ENCODE measurements at places on chromosomes 7 and 10.

DNA sequence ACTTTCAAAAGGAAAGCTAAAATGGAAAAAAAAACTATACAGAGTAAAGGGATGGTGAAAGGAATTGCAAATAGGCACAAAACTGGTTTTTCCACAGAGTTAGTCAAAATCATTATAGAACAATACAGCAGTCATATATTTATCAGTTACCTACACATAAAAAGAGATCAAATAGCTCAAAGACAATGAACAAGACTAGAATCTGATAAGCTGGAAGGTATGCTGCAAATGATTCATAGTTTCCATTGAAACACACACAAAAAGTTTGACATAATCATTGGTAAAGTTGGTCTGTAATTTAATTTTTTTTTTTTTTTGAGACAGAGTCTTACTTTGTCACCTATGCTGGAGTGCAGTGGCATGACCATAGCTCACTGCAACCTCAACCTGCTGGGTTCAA is 92.4 kb upstream of the SGCE start:
- no peak for DNase-seq

- DNase-seq = peak; percentile 75
Observed at GRCh38 chr7:521221-522070, 1.8 kb upstream of the PDGFA start.

GRCh38 chr7:140670343-140670935 is 2.3 kb upstream of the ADCK2 start:
- no peak for DNase-seq

GRCh38 chr7:106613848-106614560 is 47.0 kb downstream of the CCDC71L start:
- DNase-seq = peak; percentile 74

- peak; percentile 41 for DNase-seq
Observed at GRCh38 chr10:107554333-107554732, 389.8 kb upstream of the SORCS1 start.

GRCh38 chr10:60735244-60735643 is 43.0 kb upstream of the CDK1 start:
- DNase-seq = no peak

- no peak for DNase-seq
Observed at GRCh38 chr7:26912933-26913536, 48.6 kb upstream of the SKAP2 start.

GRCh38 chr10:1522237-1522636 is 215.1 kb downstream of the ADARB2 start:
- no peak for DNase-seq

- DNase-seq = peak; percentile 75
Observed at GRCh38 chr10:98246911-98247805, 20.8 kb downstream of the LOXL4 start.

- DNase-seq = no peak
Observed at GRCh38 chr10:108327706-108328105, 1163.2 kb upstream of the SORCS1 start.

- peak; percentile 57 for DNase-seq
Observed at GRCh38 chr10:68088740-68089139, 13.7 kb upstream of the HERC4 start.

GRCh38 chr7:41758321-41758720 is 55.4 kb upstream of the INHBA start:
- no peak for DNase-seq

- no peak for DNase-seq
Observed at GRCh38 chr7:140676306-140676705, 3.6 kb downstream of the ADCK2 start.

DNA sequence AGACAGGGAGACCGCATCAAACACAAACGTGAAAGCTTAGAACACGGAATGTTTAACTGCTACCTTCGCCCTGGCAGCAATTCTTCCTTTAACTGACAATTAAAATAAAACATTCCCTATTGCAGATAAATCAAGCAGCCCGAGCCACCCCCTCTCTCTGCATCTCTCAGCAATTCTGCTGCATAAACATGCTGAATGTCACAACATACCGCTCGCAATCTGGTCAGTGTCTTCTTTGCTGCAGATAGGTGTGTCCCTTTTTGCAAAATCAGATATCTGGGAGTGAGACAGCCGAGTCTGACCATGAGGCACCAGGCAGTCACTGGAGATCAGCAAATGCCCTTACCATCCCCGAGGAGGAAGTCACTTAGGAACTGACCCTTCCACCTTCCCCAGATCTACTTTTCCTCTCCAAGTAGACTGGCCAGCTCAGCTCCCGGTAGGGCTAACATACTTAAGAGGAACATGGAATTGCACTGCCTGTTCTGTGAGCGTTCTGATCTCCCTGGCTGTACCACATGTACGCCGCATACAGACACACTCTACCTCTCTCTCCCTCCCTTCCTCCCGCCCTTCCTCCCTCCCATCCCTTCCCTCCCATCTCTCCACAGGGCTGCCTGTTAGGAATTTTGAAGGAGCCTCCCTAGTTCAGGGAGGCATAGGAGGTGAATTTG is at the start of gene FRMD4A:
FRMD4A (minus strand) TSS at position 537 of the 674 bp plus-strand sequence.
- DNase-seq = no peak

DNA sequence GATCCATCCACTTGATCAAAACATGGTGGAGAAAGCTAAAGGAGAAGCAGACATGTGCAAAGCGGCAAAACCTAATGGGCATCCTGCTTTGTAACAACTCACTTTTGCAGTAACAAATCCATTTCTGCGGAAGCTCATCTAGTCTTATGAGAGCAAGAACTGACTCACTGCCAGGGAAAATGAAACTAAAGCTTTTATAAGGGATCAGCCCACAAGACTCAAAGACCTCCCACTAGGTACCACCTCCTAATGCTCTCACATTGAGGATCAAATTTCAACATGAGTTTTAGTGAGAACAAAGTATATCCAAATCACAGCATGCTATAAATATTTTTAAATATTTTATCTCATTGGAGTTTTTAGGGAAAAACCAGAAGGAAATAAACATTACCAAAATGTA is 120.1 kb upstream of the GNAI1 start:
- DNase-seq = peak; percentile 63

- peak; percentile 86 for DNase-seq
Observed at GRCh38 chr10:29895456-29895855, 163.9 kb downstream of the JCAD start.

GRCh38 chr10:88980800-88981199 is 9.8 kb upstream of the FAS start:
- peak; percentile 48 for DNase-seq

DNA sequence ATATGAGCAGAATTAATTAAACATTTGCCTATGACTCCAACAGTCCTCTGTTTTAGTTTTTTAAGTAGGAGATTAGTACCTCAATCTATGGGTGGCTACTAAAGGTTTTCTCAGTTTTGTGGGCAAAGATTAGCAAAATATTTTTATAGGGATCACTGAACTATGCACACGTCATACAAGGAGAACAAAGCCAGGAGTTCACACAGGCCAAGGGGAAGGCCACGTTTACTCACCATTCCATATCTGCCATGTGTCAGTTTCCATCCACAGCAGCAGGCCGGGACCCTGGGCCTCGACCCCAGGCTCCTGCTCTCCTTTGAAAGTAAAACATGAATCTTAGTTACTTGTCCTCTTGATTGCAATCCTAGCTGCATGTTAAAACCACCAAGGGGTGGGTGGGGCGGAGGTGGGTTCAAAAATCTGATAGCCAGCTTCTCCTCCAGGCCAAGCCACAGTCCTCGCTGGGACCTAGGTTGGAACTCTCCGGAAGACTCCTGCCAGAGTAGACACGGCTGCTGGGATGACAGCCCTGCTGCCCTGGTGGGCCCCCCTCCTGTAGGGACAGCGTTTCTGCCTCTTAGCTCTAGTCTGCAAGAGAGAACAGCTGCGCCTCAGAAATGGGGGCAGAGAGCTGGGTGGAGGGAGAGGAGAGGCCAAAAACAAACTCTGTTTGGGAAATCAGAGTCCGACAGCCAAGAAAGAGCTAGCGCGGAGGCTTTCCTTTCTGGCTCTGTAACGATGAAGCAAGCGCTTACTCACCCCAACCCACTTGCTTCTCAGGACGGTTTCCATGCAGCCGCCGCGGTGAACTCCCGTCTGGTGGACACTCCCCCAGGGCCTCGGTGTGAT is 35.6 kb downstream of the PITRM1 start:
- DNase-seq = no peak

- no peak for DNase-seq
Observed at GRCh38 chr7:36284456-36285090, 105.1 kb upstream of the ANLN start.

GRCh38 chr10:28036587-28036986 is 37.7 kb upstream of the ODAD2 start:
- peak; percentile 89 for DNase-seq

- peak; percentile 46 for DNase-seq
Observed at GRCh38 chr10:117391436-117392205, 16.4 kb upstream of the PDZD8 start.

- DNase-seq = no peak
Observed at GRCh38 chr10:130455791-130456190, 319.6 kb downstream of the GLRX3 start.

DNA sequence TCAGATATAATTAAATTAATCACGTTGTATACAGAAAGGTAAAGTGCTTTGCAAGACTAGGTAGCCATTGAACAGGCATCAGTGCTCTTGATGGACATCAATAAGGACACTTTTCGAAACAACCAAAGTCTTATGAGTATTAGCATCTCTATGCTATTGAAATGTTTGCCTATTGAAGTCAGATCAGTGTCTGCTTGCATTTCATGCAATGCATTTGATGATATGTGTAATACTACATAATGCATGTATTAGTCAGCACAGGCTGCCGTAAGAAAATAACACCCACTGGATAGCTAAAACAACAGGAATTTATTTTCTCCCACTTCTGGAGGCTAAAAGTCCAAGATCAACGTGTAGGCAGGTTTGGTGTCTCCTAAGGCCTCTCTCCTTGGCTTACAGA is 209.3 kb upstream of the PLXDC2 start:
- DNase-seq = no peak

DNA sequence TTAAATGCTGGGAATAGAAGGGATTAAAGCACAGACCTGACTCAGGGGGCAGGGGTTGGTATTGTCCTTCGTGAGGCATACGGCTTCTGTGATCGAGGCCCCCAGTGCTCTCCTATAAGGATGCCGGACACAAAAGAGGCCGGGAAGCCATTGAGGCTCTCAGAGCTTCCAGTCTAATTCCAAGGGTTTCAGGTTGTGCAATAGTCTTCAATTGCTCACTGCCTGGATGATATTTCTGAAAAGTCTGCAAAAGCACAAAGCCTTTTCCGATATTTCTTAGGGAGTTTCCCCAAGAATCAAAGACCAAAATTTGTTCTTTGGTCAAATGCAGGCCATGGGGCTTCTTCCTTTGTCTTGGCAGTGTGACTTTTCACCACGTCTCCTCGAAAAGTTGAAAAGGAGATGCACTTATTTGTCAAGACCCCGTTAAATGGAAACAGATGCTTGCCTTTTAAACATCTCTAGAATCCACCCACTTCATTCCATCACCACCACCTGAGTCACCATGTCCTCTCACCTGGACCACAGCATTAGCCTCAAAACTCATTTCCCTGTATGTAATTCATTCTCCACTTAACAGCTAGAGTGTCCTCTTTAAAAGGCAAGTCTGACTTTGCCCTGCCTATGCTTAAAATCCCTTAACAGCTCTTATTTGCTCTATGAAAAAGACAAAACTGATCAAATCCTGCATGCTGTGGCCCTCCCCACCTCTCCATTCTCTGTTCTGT is 134.8 kb upstream of the NAMPT start:
- DNase-seq = no peak
